ENCODE measurements at places on chromosomes 2 and 18.

GRCh38 chr18:13361431-13361830 lies 142.9 kb downstream of the LDLRAD4 start:
- no peak for DNase-seq

GRCh38 chr2:769771-770170 lies 92.6 kb upstream of the TMEM18 start:
- no peak for DNase-seq

GRCh38 chr18:7146067-7146466 lies 28.5 kb upstream of the LAMA1 start:
- no peak for DNase-seq

- DNase-seq = no peak
Observed at GRCh38 chr2:101971836-101972235, 19.9 kb upstream of the IL1R2 start.

DNA sequence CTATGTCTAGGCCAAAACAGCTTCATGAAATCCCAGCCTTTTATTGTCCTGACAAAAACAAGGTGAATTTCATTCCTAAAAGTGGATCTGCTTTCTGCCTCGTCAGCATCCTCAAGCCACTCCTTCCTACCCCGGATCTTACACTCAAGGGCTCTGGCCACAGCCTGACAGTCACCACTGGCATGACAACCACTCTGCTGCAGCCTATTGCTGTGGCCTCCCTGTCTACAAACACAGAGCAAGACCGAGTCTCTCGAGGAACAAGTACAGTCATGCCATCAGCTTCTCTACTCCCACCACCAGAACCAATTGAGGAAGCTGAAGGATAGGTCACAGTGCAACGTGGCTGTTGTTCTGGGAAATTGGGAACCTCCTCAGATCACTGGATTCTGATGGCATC lies 106.1 kb downstream of the ICA1L start:
- DNase-seq = no peak

DNA sequence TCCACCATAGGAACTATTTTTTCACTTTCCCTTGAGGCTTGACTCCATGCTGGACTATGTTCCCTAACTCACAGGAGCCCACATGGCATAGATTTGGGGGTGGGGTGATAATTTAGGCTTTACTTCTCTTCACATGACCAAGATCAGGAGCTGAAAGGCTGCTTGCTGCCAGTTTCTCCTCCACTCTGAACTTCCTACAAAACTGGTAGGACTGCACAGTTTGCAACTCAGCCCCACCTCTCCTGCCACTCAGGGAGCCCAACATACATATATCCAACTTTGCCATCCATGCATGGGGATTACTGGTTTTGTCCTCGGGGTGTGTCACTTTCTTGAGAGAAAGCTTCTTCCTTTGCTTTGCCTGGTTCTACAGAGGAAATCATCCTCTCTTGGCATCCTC lies 14.2 kb downstream of the INO80D start:
- no peak for DNase-seq

- DNase-seq = no peak
Observed at GRCh38 chr2:152134488-152135280, 35.8 kb upstream of the CACNB4 start.

GRCh38 chr18:44821924-44822323 lies 141.2 kb downstream of the SETBP1 start:
- DNase-seq = no peak

GRCh38 chr18:33330711-33331110 lies 109.8 kb downstream of the CCDC178 start:
- DNase-seq = no peak

DNA sequence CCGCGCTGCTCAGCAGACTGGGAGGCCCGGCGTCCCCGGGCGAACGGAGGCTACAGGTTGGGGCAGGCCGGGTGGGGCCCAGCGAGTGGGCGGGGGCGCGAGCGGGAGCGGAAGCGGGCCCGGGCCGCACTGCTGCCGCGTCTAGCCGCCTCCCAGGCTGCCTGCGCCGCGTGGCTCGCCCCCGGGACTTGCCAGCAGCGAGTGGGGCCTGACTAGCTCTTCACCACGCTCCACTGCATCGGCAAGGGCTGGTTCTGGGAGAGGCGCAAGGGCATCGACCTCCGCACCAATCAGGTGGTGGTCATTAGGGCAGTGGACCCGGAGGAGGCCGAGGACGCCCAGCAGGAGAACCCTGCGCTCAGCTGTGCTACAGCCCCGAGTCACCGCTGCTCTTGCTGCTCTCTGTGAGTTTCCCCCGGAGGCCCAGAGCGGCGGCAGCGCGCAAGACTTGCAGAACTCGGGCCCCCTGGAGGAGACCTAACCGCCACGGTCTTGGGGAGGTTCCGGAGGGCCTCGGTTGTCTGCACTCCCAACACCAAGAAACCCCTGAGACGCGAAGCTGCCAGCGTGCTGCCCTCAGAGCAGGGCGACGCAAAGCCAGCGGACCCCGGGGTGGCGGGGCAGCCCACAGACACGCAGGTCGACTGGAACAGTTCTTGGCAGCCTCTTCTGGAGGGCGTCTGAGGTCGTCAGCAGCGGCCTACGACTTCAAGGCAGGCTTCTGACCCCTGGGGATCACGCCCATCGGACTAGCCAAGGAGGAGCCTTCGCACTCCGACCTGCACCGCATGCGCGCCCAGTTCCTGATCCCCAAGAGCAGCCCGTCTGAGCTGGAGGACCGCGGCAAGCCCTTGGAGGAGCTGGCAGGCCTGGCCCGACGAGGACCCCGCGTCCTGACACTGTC lies 27.2 kb upstream of the PTPN2 start:
- DNase-seq = no peak

GRCh38 chr2:196463706-196464105 lies 175.8 kb upstream of the CCDC150 start:
- DNase-seq = no peak

DNA sequence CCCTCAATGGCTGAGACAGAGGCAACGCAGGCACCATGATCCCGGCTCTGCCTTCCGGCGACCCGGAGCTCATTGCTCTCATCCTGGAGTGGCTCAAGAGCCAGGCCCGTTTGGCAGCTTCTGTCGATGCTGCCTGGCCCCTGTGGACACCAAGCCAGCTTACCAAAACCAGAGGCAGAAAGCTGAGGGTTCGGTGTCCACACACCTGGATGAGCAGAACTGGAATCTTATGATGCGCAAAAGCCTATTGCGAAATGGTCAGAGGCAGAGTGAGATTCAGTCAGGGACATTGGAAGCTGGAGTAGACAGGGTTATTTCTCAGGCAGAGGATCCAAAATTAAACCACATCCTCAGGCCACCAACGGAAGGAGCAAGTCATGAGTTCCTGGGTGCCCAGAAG lies 34.9 kb upstream of the TGIF1 start:
- no peak for DNase-seq

GRCh38 chr2:178286636-178287035 lies 92.3 kb downstream of the OSBPL6 start:
- DNase-seq = no peak

GRCh38 chr2:65381607-65382051 lies 50.8 kb downstream of the SPRED2 start:
- no peak for DNase-seq
